Mucosa of descending colon (tissue), 3 donors: ENCODE measurements at places on chromosomes 2 and 18. TPM values are rescaled to one million over a fixed set of nuclear protein-coding genes. Genes with fewer than 3 reads are reported as not detected.

The SPAG16 gene
- total RNA-seq: 18.1 TPM

The MYL12A gene
- 588 TPM for total RNA-seq

The UGT1A5 gene
- 6.5 TPM for total RNA-seq

The C2orf80 gene
- total RNA-seq: not detected

The PDK1 gene
- 16.5 TPM for total RNA-seq

The GNAL gene
- total RNA-seq: 4.7 TPM

The PSD4 gene
- total RNA-seq: 40.8 TPM

The UGT1A3 gene
- 2.7 TPM for total RNA-seq

The NETO1 gene
- total RNA-seq: not detected

The KCNG2 gene
- total RNA-seq: not detected

The CHRND gene
- total RNA-seq: not detected

The GDF7 gene
- 0.14 TPM for total RNA-seq

The CMPK2 gene
- total RNA-seq: 9.8 TPM

The ARHGEF4 gene
- total RNA-seq: 0.94 TPM

The DAPL1 gene
- not detected for total RNA-seq

The METTL21A gene
- 9.6 TPM for total RNA-seq

The RPRM gene
- total RNA-seq: 2.5 TPM

- no peak for DNase-seq
Measured at GRCh38 chr2:223282221-223282620, 230.2 kb downstream of the KCNE4 start.

- no peak for DNase-seq
Measured at GRCh38 chr2:71631411-71631931, 178.1 kb downstream of the DYSF start.

DNA sequence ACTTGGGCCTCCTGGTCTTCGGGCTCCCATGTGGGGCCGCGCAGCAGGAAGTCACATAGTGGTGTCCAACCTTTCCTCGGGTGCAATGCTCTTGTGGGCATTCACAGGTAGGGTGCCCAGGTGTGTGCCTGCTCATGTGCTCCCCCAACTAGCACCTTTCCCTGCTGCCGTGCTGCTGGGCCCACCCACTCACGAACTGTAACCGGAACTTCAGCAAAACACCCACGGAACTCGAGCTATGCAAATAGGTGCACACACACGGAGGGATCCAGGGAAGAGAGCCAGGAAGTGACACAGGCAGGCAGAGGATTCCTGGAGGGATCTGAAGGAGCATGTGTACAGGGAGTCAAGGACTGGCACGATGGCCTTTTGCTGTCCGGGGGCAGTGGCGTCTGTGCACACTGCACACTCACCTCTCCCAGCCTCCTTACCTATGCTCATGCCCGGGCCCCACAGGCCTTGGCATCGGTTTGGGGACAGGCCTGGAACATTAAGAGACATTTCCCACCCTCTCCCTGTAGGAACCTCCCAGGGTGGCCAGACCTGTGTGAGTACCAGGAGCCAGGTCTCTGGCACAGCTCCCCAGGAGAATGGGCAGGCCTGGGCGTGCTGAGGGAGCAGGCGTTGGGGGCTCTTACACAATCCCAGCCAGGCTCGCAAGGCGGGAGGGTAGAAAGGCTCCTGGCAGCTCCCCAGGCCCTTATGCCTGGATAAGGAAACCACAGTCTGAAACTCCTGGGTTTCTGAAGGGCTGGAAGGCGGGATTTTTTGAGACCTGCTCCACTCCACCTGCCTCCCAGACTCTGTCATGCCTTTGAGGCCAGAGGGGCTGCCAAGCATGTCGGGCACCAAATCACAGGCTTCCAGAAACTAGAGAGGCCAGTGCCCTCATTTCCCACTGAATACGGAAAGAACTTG lies 6.6 kb upstream of the PTMA start:
- no peak for DNase-seq

- DNase-seq: no peak
Measured at GRCh38 chr18:8849696-8850095, 144.3 kb downstream of the MTCL1 start.

- no peak for DNase-seq
Measured at GRCh38 chr2:215723631-215724011, 287.8 kb upstream of the FN1 start.

GRCh38 chr2:196160101-196160500 lies 11.3 kb downstream of the STK17B start:
- DNase-seq: no peak

DNA sequence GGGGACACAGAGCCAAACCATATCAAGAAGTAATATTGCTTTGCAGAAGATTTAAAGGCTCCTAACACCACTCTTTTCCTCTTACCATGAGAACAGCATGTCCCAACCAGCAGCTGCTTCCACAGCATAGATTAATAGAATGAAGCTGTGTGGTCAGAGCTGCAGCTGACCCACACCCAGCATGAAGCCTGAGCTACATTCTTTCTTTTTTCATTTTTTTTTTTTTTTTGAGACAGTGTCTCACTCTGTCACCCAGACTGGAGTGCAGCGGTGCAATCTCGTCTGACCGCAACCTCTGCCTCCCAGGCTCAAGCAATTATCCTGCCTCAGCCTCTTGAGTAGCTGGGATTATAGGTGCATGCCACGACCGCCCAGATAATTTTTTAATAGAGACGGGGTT lies 289.8 kb downstream of the RAD51AP2 start:
- DNase-seq: no peak

DNA sequence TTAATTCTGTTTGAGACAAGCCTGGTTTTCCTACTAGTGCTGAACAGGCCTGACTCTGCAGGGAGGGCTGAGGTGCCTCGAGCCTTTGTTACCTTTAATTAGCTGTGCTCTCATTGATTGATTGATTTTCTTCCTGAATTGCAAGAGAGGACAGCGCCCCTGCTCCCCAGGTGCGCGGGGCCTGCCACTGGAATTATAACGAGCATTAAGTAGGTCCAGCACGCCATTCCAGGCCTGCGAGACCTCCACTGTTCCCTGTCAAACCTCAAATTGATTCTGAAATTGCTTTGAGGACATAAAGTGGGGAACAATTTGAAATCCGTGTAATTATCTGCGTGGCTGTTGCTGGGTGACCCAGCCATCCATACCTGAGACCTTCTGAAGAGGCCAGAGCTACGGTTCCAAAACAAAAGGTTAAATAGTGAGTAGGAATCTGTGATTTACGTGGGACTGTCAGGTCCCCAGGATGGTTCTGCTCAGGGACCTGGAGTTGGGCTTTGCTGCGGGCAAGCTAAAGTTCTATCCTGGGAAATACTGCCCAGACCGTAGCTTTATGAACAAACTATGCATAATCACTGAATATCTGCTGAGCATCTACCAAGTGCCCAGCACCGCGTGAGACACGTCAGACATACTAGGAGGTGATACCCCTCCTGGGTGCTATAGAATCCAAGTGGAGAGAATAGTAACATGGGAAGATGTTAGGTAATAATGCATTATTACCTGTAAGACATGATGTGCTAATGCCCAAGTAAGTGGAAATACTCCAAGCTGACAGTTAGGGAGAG lies 104.1 kb downstream of the ZBTB7C start:
- no peak for DNase-seq

DNA sequence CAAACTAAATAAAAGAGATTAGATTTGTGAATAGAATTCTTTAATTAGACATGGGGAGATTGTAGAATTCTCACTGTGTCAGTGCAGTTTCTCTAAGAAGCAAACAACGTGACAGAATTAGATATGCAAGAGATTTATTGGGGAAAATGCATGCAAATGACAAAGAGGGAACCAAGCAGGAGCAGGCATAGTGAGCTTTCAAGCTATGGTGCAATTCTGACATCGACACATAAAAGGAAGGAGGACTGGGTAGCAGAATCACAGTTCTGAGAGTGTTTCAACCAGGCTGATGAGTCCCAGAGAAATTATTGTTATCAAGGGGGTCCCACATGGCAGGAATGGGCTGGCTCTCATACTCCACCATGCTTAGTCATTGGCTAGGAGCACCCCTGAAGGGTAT lies 338.4 kb downstream of the FIGN start:
- DNase-seq: no peak

DNA sequence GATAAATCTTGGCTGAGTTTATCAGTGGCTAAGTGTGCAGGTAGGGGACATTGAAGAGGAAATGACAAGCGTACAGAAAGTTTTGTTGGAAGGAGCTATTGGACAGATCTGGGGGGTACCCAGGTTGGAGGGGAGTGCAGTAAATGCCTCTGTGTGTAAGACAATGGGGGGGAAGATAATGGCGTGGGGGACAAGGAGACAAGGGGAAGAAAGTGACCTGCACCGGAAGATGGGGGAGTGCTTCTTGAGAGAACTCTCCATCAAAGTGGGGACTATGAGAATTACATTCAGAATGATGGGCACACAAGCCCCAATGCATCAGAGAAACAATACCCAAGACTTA lies 190.0 kb downstream of the ALPK2 start:
- no peak for DNase-seq

GRCh38 chr2:195392446-195393336 lies 264.3 kb upstream of the SLC39A10 start:
- no peak for DNase-seq

- no peak for DNase-seq
Measured at GRCh38 chr18:3675994-3676393, 226.0 kb downstream of the TGIF1 start.

DNA sequence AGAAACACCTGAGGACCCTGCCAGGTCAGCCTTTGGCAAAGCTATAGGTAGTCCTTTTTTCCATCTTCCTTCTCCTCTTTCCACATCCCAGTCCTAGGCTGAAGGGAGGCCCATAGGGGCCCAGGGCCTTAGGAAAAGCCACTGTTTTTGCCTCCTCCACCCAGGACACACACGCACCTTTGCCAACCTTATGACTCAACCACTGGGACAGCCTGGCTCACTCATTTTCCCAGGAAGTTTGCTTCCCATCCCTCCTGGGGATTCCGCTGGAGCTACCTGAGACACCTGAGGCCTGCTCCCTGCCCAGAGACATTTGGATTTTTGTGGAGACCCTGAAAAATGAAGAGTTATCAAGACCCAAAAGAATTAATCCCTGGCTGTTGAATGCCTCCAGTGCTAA lies 273.4 kb upstream of the SIX2 start:
- no peak for DNase-seq

DNA sequence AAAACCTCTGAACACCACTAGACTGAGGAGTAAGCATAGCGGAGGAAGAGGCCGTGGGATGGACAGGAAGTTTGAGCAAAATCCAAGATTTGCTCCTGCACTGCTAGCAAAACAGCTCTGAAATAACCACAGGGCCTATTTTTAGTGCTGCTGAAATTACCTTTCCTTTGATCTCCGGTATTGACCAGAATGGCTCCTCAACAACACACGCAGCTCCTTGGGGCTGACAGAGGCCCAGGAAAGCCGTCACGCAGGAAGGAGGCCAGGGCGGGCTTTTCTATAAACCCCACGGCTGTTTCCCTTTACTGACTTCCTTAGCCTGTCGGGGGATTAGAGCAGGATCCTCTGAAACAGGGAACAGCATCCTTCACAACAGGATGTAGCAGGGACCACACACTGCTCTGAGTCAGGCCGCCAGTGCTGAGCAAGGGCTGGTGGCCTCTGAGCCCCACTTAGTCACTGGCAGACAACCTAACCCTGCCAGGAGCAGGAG lies 80.8 kb upstream of the LCLAT1 start:
- DNase-seq: no peak

GRCh38 chr2:207330912-207331311 lies 165.2 kb upstream of the KLF7 start:
- no peak for DNase-seq

- DNase-seq: no peak
Measured at GRCh38 chr18:524466-524865, 24.0 kb upstream of the COLEC12 start.

DNA sequence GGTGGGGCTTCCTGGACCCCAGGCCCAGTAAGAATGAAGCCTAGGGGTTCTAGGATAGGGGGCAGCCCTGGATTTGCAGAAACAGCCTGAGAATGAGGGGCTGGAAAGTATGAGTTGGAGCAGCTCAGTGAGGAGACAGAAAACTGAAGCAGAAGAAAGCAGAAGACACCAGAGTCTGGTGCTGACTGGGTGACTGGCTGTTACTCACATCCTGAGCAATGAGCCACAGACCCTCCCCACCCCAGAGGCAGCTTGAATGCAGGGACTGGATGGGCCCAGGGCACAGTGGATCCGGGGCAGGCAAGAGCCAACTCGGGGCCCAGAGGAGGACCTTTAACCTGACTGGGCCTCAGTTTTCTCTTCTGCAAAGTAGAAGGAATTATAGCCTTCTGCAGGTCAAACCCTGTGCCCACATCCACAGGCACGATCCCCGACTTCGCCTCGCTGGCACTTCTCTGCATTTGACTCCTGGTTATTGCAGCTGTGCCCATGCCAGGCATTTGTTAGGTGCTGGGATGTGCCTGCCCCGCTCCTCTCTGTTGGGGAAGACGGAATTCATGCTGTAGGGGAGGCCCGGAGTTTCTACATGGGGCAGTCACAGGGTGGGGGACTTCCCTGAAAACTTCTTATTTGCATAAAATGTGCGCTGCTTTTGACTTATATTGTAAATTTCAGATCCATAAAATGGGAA lies 8.5 kb downstream of the STEAP3 start:
- DNase-seq: no peak

DNA sequence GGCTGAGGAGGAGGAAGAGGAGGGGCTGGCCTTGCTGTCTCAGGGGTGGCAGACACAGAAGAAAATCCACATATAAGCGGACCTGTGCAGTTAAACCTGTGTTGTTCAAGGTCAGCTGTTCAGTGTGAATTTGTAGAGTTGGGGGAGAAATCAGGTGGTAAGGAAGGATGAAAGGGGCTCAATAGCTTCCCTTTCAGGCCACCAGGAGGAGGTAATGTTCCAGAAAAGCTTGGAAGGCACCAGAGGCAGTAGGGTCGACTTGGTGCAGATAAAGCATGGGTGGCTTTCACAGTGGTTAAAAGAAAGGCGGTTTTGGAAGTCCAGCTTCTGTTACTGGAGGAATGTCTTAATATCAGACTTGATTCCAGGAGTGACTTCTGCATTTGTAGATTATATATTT lies 167.4 kb downstream of the THSD7B start:
- DNase-seq: no peak

- no peak for DNase-seq
Measured at GRCh38 chr2:196468394-196468793, 171.1 kb upstream of the CCDC150 start.

DNA sequence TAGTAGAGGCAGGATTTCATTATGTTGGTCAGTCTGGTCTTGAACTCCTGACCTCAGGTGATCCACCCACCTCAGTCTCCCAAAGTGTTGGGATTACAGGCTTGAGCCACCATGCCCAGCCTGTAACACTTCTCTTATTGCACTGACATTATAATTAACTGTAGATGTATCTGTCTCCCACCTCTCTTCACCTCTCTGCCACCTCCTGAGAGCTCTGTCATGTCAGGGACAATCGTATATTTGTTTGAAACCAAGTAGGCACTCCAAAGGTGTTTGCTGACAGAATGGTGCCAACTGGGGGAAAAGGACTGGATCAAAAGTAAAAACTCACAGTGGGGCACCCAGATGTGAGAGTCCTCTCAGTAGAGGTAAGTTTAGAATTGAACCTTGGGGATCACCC lies 17.3 kb upstream of the ME2 start:
- DNase-seq: no peak
